ENCODE measurements at places on chromosomes 2 and 18.

- no peak for DNase-seq
Observed at GRCh38 chr2:30869988-30870387, 62.7 kb upstream of the CAPN13 start.

- DNase-seq, result no peak
Observed at GRCh38 chr2:61784643-61785042, 69.2 kb downstream of the FAM161A start.

- no peak for DNase-seq
Observed at GRCh38 chr2:203873921-203874631, 6.5 kb downstream of the CTLA4 start.

- no peak for DNase-seq
Observed at GRCh38 chr2:180722551-180723239, 257.7 kb upstream of the UBE2E3 start.

- DNase-seq, result no peak
Observed at GRCh38 chr2:4937550-4937949, 754.6 kb upstream of the SOX11 start.

DNA sequence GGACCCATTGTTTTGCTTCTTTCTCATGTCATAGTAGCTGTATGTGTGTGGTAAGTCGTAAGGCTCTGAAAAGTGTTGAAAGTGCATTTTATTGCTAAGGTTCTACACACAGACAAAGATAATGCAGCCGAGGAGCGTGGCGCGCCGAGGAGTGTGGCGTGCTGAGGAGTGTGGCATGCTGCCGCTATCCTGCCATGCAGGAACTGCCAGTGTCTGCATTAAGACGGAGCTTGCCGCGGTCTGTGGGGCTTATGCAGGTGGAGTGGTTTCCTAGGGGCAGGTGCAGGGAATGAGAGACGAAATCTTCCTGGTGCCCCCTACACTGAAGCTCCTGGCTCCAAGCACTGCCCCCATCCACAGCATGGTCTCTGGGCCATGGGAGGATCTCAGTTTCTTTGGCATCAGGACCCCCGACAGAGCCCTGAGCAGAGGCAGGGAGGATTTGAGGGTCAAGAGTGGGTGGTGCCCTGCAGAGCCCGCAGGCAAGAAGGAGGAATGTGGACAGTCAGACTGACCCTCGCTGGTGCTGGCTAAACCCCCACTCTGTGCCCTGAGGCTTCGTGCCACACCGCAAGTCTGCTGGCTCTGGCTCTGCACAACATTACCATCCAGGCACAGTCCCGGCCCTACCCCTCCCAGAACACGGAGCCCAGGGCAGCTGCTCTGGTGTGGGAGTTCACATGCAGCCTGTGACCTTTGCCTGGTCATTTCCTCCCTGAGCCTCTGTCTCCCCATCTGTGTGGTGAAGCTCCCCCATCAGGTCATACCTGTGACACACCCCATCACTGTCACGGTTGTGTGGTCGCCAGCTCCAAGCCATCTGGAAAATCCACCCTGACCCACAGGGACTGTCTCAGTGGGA is 3.2 kb downstream of the SNED1 start:
- no peak for DNase-seq

GRCh38 chr2:7417845-7418742 is 500.9 kb downstream of the RNF144A start:
- no peak for DNase-seq

DNA sequence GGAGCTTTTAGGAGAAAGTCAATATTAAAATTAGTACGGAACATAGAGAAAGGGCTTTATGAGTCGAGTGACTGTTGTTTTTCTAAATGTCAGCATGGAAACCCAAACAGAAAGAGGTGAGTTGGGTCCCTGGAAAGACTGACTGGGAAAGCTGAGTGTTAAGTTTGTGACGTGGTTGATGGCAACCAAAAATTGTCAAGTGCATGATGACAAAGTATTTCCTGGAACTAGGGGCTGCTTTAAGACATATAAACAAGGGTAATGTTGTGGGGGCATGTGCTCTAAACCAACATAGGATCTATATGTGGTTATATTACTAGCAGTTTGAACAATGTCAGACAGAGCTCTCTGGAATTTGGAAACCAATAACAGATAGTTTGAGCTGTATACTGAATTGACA is 50.9 kb upstream of the GPD2 start:
- DNase-seq, result peak; percentile 24

GRCh38 chr18:5238371-5238976 is 41.4 kb upstream of the AKAIN1 start:
- peak; percentile 38 for DNase-seq

- no peak for DNase-seq
Observed at GRCh38 chr18:3457261-3457724, 7.3 kb downstream of the TGIF1 start.

- DNase-seq, result no peak
Observed at GRCh38 chr18:4641771-4642368, 186.8 kb upstream of the DLGAP1 start.

GRCh38 chr18:35775887-35776286 is 194.3 kb downstream of the GALNT1 start:
- no peak for DNase-seq

- no peak for DNase-seq
Observed at GRCh38 chr2:28952836-28953211, 28.3 kb upstream of the TOGARAM2 start.

DNA sequence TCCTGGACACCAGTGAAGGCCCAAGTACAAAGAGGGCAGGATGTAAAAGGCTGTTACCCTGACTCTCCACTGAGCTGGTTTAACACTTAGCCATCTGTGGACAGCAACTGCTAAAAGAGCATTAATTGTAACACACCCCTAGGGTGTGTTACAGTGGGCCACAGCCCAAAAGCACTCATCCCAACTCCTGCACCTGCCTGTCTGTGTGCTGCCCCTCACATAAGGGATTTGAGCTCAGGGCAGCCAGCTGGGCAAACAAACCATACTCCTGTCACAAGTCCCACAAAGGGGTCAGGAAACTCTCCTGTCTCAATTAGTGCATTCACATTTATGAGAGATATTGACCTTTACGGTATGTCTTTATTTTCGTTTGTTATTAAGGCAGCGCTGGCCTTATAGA is 833.1 kb upstream of the NXPH2 start:
- no peak for DNase-seq

All from stimulated activated CD4-positive, alpha-beta T cell treated with anti-CD3 and anti-CD28 coated beads, Interleukin-1b, Interleukin-23, amount 100 ng/mL, for 48 hours (primary cell).